ENCODE measurements at places on chromosomes 7 and 10.

- DNase-seq = no peak
These were observed 54.5 kb downstream of the JAKMIP3 start for GRCh38 chr10:132120200-132120599.

DNA sequence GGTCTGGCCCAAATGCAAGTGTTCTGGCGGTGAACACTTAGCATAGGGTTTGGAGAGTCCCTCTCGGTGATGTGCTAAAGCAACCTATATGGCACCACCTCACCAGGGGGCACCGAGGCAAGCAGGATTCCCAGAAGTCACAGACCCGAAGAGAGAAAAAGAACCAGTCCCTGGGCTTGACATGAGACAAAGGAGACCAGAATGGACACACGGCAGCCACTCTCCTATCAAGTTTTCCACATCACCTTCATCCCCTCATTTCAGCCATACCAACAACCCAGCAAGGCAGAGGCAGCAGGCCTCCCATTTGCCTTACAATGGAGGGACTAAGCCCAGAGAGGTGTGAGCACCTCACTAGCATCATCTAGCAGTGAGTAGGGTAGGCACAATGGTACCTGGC is 19.7 kb downstream of the GPRIN2 start:
- DNase-seq = no peak

GRCh38 chr7:110432061-110432553 is 658.8 kb upstream of the LRRN3 start:
- DNase-seq = no peak

DNA sequence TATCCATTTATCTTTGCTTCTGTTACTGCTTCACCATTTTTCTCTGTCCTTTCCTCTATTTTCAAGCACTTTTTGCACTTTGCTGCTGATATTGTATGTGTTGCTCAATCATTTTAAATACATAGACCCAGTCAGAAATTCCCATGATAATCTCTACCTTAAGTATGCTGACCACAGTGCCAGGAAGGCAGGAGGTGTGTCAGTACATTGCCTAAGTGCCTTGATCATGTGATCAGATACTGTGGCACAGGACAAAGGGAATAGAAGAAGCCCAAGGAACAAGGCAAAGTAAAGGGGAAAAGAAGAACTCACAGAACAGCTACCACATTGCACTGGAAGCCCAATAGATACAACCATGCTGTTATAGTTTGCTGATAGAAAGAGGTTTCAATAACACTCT is 53.7 kb upstream of the CD36 start:
- DNase-seq = peak; percentile 7

GRCh38 chr7:53500076-53500475 is 464.6 kb downstream of the POM121L12 start:
- DNase-seq = no peak

- DNase-seq = peak; percentile 53
These were observed at the start of gene AKR1C3 for GRCh38 chr10:5094265-5095205. Gene AKR1C3, plus strand, starts transcription at chr10:5094414. Its CDS starts 31 bp downstream, at chr10:5094445.

Measured in suppressor macrophage treated with lipopolysaccharide for 1 hour (primary cell).